ENCODE measurements at places on chromosomes 2 and 18.

GRCh38 chr2:127573298-127573697 is 37.8 kb downstream of the MYO7B start:
- DNase-seq = no peak

GRCh38 chr2:106563195-106563594 is 76.0 kb downstream of the CD8B2 start:
- DNase-seq = no peak

GRCh38 chr2:128432423-128432822 is 113.8 kb upstream of the HS6ST1 start:
- no peak for DNase-seq

GRCh38 chr2:73163483-73164367 is 38.6 kb upstream of the NOTO start:
- peak; percentile 28 for DNase-seq

DNA sequence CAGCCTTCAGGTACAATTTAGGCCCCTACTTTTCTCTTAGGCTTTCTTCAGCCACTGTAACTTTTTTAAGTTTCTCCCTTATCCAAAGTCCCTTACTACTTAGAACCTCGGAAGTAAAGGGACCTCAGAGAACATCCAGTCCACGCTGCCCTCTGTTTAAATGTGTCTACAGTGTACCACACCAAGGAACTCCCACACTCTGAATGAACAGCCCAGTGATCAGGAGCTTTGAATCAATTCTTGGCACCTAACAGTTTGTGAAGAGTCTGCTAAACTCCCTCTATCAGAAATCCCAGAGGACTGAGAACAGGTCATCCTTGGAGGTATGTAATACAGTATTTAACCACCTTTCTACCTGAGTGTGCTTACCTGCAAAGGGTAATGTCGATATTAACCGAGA is 11.6 kb upstream of the MALT1 start:
- no peak for DNase-seq

GRCh38 chr2:31269087-31269486 is 35.1 kb downstream of the EHD3 start:
- no peak for DNase-seq

All from stimulated activated CD4-positive, alpha-beta T cell treated with anti-CD3 and anti-CD28 coated beads, Interleukin-1b, Interleukin-23, amount 100 ng/mL, for 24 hours (primary cell).